ENCODE measurements at places on chromosomes 16 and 17.

DNA sequence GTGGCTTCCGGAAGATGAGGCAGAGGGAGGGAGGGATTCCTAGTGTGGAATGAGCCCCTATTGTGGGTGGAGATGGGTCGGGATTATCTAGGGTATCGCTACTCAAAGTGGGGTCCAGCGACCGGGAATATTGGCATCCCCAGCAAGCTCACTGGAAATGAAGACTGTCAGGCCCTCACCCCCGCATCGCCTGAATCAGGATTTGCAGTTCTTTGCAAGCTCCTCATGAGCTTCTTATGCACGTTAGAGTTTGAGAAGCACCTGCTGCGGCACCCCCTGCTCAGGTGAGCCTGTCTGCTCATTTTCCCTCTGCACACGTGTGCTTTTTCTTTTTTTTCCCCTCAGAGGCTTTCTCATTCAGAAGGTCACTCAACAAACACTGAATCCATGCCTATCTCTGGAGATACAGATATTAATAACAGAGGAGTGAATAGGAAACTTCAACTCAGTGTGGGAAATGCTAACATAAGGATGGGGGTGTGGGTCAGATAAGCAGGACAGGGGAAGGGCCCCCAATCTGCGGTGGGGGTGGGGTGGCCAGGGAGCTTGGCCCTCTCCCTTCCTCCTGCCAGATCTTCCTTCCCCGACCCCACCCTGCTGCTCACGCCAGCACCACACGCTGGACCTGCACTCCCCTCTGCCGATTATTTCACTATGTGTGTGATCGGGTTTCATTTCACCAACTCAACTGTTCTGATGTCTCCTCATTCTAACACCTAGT, 67.7 kb upstream of the NFAT5 start:
- no peak for DNase-seq

- DNase-seq, result no peak
These were observed 66.9 kb downstream of the MYO18A start for GRCh38 chr17:29113334-29113733.

GRCh38 chr17:70848785-70849184, 679.5 kb downstream of the KCNJ2 start:
- DNase-seq, result no peak

GRCh38 chr17:64779376-64780095, 117.4 kb upstream of the SMURF2 start:
- no peak for DNase-seq

DNA sequence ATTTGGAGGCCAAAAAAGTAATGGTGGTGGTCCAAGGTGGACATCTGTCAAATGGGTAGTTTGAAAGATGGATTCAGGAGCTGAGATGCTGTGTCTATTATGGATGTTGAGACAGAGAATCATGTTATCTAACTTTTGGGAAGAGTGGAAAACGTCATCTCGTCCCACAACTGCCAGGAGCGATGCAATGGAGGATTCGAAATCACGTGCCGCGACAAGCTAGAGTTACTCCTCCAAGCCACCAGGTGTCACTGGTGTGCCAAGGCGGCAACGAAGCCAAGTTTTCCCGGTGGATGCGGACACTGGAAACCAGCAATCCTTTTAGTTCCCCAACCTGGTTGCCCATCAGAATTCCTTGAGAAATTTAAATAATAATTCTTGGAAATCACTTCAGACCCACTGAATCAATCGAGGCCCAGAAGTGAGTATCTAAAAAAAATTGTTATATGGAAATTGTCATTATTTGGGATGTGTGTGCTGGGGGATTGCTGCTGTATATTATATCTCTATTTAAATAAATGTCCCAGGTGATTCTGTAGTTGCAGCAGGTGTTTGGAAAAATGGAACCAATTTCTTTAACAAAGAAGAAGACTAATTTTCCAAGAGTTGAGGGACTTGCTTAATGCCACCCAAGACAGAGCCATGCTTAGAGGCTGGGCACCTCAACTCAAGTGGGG, 206.1 kb downstream of the HAPSTR1 start:
- DNase-seq, result peak; percentile 2

GRCh38 chr16:66295213-66295612, 71.3 kb upstream of the CDH5 start:
- no peak for DNase-seq

- DNase-seq, result no peak
These were observed 44.0 kb upstream of the CBX4 start for GRCh38 chr17:79883202-79883601.

GRCh38 chr16:24139282-24139681, 116.9 kb upstream of the CACNG3 start:
- DNase-seq, result no peak

GRCh38 chr16:2816751-2817339, at the start of gene PRSS21:
TSS of gene PRSS21 (plus strand) at chr16:2817237. CDS start at chr16:2817269, 32 bp downstream.
- DNase-seq, result no peak

DNA sequence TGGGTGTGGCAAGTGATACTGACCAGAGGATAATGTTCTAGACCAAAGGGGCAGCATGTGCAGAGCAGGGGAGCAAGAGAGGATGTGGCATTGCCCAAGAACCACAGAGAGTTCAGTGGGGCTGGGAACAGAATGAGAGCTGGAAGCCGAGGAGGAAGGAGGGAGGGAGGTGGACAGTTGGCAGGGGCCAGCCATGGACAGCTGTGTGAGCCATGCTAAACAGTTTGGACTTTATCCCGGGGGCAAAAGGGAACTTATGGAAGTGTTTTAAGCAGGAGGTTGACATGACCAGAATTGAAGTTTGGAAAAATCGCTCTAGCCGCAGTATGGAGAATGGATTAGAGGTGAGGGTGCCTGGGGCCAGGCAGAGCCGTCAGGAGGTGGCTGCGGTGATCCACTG, 29.4 kb upstream of the TMEM132E start:
- no peak for DNase-seq

- DNase-seq, result no peak
These were observed 7.6 kb upstream of the BAIAP3 start for GRCh38 chr16:1325673-1326371.

DNA sequence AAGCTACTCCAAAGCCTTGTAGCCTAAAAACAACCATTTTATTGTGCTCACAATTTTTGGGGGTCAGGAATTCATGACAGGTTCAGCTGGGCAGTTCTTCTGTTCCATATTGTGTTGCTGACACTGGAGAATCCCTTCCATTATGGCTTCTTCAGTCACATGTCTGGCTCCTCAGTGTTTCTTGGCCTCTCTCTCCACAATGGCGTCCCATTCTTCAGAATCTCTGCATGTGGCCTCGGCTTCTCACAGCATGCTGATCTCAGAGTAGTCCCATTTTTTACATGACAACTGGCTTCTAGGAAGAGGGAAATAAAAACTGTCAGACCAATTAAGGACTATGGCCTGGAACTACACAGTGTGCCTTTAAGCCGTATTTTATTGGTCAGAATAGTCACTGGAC, 49.7 kb downstream of the NF1 start:
- DNase-seq, result no peak

DNA sequence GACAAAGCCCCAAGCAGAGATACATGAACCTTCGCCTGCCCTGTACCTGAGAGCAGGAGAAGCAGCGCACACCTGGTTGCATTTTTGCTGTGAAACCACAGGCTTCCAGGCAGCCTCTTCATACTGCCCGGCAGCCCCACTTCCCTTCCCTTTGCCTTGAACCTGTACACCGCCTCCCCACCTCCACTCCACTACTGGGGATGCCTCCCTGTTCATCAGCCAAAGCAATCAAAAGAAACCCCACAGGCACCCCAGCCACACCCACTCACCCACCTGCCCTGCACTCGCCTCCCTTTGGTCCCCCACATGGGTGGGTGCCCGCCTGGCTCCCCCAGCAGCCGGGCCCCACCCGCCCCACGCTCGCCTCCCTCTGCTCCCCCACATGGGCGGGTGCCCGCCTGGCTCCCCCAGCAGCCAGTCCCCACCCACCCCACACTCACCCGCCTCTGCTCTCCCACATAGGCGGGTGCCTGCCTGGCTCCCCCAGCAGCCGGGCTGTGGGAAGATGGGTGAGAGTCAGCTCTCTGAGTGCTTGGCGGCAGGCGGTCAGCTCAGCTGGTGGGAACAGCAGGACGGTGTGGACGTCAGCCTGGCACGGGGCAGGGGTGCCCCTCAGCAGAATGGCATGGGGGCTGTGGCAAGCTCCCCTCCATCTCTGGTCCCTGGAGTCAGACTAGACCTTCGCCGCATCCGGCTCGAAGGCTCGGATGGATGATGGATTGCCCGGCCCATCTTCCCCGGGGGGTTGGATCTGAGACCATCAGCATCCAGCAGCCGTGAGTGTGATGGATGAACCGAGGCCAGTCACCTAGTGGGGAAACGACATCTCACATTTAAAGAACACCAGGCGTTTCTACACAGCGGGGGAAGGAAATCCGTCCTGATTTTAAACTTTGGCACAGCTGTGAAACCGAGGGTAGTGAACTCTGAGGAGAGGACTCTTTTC, 135.6 kb downstream of the BANP start:
- no peak for DNase-seq

DNA sequence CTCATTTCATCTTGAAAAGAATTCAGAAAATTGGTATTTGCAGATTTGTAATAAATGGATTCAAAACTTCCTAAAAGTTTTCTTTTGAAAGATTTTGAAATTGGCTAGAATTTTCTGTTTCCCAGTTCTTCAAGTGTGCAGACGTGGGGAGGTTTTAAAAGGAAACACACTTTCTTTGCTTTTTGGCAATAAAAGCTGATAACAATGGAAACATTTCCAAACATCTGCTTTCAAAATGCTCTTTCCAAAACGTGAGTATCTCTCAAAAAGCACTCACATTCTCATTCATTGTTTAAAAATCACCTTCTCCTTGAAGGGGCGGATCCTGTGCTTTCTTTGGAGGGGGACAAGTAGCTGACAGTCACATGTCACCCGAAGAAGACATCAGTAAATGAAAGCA, 8.6 kb upstream of the GSG1L start:
- no peak for DNase-seq

GRCh38 chr16:55489956-55490265, 10.9 kb downstream of the MMP2 start:
- no peak for DNase-seq

GRCh38 chr17:50925296-50925891, 59.2 kb upstream of the TOB1 start:
- DNase-seq, result no peak

DNA sequence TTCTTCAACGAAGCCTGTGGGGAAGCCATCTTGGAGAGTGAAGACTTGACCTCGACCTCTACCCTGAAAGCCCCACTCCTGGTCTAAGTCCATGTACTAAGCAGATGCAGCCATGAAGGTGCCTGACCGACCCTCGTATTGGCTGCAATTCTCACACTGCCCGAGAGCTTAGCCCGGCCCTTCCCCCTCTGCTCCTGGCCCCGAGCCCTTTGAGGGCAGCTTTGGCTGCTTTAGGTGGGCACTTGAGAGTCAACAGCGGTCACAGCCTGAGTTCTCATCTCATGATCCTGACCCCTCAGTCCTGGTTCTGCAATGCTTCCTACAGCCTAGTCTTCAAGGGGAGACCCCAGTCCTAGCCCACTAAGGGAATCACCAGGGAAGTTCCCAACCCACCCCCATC, 35.9 kb downstream of the SRL start:
- DNase-seq, result no peak

All from stimulated activated CD4-positive, alpha-beta T cell treated with anti-CD3 and anti-CD28 coated beads, Interleukin-4, amount 100 ng/mL, for 48 hours (primary cell).